ENCODE measurements at places on chromosomes 11 and 22. TPM values are rescaled to one million over a fixed set of nuclear protein-coding genes. Genes with fewer than 3 reads are reported as not detected.

The GAB4 gene
- 0.21 TPM for total RNA-seq

The KRTAP5-2 gene
- not detected for total RNA-seq

The CACNA1I gene
- total RNA-seq: 8.0 TPM

The VPS37C gene
- total RNA-seq: 5.5 TPM

The KDM4E gene
- not detected for total RNA-seq

The HBG2 gene
- 3.9 TPM for total RNA-seq

The KCNJ1 gene
- 0.10 TPM for total RNA-seq

The C22orf42 gene
- 0.10 TPM for total RNA-seq

The OR51B2 gene
- not detected for total RNA-seq

The KRTAP5-1 gene
- not detected for total RNA-seq

The LDHAL6A gene
- 0.10 TPM for total RNA-seq

The BBOX1 gene
- total RNA-seq: not detected

The CDC42BPG gene
- total RNA-seq: 1.7 TPM

The OR10A3 gene
- not detected for total RNA-seq

The RTN4RL2 gene
- 0.10 TPM for total RNA-seq

The NRIP3 gene
- total RNA-seq: 11.5 TPM

The ST14 gene
- 11.4 TPM for total RNA-seq

The OVOL1 gene
- total RNA-seq: not detected

The TMA7B gene
- total RNA-seq: 7.9 TPM

The PANX2 gene
- 0.94 TPM for total RNA-seq

The OR5A1 gene
- total RNA-seq: under 0.01 TPM

The SLC5A1 gene
- total RNA-seq: not detected

Data from mononuclear cell (primary cell).